ENCODE measurements at places on chromosomes 4 and X. TPM values are rescaled to one million over a fixed set of nuclear protein-coding genes. Genes with fewer than 3 reads are reported as not detected.

Gene SLC6A14
- total RNA-seq: not detected

Gene HPGDS
- not detected for total RNA-seq

Gene CFP
- 0.54 TPM for total RNA-seq

Gene CTAG1B
- not detected for total RNA-seq

Gene CA5B
- total RNA-seq: 14.1 TPM

Gene SRP72
- 78.1 TPM for total RNA-seq

Gene SLC49A3
- not detected for total RNA-seq

Gene POU4F2
- total RNA-seq: not detected

Gene EXOC1L
- total RNA-seq: not detected

Gene NDST4
- not detected for total RNA-seq

Gene OPN1MW3
- not detected for total RNA-seq

Gene COQ2
- total RNA-seq: 1.2 TPM

Gene DUX4
- total RNA-seq: not detected

Gene NPNT
- not detected for total RNA-seq
